Stimulated activated CD8-positive, alpha-beta memory T cell treated with anti-CD3 and anti-CD28 coated beads, Interleukin-15, amount 100 ng/mL, for 4 hours (primary cell): ENCODE measurements at places on chromosomes 7 and 10.

DNA sequence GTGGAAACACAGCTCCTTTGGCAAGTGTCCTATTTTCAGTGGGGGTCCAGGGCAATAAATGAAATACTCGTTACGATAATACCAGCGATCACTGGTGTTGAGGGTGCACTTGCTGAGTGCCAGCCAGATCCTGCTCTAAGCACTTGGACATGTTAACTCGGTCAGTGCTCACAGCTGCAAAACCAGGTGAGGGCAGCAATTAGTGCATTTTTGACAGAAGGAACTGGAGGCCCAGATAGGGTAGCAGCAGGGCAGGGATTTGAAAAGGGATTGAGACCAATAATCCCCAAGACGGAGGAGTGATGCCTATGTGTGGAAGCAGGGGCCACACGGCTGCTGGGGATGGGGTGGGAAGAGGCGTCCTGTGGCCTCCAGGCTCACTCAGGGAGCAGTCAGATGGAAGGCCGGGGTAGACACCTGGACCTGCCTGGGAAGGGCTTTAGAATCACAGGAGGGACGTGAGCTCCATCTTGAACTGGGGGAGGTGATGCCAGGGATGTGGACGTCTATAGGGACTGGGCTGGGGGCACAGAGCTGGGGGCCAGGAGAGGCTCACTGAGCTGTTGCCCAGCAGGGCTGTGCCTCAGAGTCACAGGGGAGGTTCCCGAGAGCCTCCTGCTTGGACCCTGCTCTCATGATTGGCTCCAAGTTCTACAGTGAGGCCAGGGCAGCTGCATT, 14.3 kb downstream of the PTPRE start:
- no peak for DNase-seq

GRCh38 chr7:104106108-104106905, 101.5 kb downstream of the ORC5 start:
- DNase-seq: no peak

- no peak for DNase-seq
Measured at GRCh38 chr7:27046854-27047549, 48.8 kb downstream of the HOXA1 start.

DNA sequence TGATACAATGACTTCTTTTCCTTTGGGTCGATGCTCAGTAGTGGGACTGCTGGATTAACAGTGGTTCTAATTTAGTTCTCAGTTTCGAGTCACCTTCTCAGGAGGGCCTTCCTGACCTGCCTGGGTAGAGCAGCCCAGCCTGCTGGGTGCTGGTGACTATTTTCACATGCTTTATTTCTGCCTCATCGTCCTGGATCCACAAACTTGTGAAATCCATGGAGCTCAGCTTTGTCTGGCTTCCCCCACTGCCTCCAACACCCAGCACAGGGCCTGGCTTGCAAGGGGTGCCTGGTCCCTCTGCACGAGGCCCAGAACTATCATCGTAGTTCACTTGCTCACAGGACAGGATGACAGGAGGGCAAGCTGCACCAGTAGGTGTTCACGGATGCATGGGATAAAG, 46.9 kb downstream of the SPOCK2 start:
- DNase-seq: no peak

DNA sequence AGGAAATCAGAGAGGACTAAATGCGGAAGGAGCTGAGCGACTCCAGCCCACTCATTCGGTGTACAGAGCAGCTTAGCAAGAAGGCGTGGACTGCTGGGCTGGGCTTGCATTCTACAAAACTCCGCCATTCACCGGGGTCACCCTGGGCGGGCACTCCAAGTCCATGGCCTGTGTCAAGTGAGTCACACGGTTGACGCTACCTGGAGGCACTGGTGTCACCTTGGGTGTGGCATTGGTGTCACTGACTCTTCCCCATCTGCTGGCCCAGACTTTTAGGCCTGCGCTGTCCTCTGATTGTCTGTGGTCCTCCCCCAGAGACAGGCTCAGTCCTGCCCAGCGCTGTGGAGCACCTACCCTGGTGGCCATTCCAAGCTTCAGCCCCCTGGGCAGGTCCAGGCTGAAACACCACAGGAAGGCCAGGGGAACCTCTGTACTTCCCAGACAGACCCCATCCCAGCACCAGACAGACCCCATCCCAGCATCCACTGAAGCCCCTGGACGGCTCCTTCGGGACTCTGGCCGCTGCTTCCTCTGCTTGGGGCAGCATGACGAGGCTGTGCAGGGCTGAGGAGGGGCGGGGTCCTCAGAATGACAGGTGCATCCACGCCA, 30.6 kb upstream of the CNPY1 start:
- DNase-seq: no peak

GRCh38 chr10:60406182-60406581, 16.5 kb upstream of the ANK3 start:
- no peak for DNase-seq

GRCh38 chr7:78218051-78218450, 419.5 kb downstream of the PHTF2 start:
- no peak for DNase-seq

DNA sequence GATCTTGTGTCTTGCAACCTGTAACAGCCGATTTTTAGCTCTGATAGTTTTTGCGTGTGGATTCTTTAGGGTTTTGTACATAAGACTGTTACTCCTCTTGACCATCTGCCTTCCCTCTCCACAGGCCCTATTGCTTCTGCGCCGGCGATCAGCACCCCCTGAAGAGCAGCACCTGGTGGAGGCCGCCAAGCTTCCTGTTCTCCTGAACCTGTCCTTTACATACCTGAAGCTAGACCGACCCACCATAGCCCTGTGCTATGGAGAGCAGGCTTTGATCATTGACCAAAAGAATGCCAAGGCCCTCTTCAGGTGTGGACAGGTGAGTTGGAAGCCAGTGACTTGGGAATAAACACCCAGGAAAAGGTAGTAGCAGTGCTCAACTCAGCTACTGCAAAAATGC, 12.6 kb downstream of the FKBP6 start:
- no peak for DNase-seq

DNA sequence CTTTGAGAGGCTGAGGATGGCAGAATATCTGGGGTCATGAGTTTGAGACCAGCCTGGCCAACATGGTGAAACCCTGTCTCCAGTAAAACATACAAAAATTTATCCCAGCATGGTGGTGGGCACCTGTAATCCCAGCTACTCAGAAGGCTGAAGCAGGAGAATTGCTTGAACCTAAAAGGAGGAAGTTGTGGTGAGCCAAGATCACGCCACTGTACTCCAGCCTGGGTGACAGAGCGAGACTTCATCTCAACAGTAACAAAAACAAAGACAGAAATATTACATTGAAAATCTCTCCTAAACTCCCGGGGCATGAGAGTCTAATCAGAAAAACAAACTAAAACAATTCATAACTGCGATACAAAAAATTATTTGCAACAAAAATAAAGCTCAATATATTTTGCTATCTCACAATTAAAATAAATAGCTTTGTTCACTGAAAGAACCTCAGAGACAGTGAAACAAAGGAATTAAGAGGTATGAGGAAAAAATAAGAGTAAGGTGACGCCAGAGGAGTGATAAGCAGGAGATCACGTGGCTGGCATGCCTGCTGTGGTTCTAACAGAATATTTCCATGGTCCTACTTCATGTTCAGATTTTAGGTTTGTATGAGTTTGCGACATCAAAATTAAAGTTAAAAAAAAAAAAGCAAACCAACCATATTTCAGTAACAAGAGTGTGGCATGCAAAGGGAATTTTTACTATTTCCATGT, 527.7 kb upstream of the POM121L12 start:
- DNase-seq: no peak

- no peak for DNase-seq
Measured at GRCh38 chr10:110365356-110366143, 60.8 kb upstream of the SMNDC1 start.
